ENCODE measurements at places on chromosomes 7 and 10. TPM values are rescaled to one million over a fixed set of nuclear protein-coding genes. Genes with fewer than 3 reads are reported as not detected.

Gene MMP21
- polyA plus RNA-seq = 0.20 TPM

Gene CTAGE6
- polyA plus RNA-seq = not detected

Gene SPDYE11
- polyA plus RNA-seq = not detected

Gene STAG3
- polyA plus RNA-seq = 0.41 TPM

Gene PDGFA
- polyA plus RNA-seq = 18.3 TPM

Gene ZNF511
- 60.8 TPM for polyA plus RNA-seq

Gene FOXI2
- polyA plus RNA-seq = not detected

Gene NRAP
- polyA plus RNA-seq = 117 TPM

Gene PPP1R17
- polyA plus RNA-seq = not detected

Gene CEP41
- 3.0 TPM for polyA plus RNA-seq

Gene CLCN1
- polyA plus RNA-seq = not detected

Gene GRK5
- polyA plus RNA-seq = 31.3 TPM

Gene AKR1C3
- 40.3 TPM for polyA plus RNA-seq

Gene PLAC9
- polyA plus RNA-seq = 78.6 TPM

Gene NEBL
- polyA plus RNA-seq = 257 TPM

Gene NUTM2B
- polyA plus RNA-seq = 2.0 TPM

Gene GNA12
- polyA plus RNA-seq = 32.8 TPM

Gene PLEKHS1
- not detected for polyA plus RNA-seq

Gene CALML3
- polyA plus RNA-seq = not detected

Gene LRRTM3
- 0.02 TPM for polyA plus RNA-seq

Gene PODXL
- polyA plus RNA-seq = 29.1 TPM

Gene PDK4
- 133 TPM for polyA plus RNA-seq

Gene KNDC1
- polyA plus RNA-seq = 0.23 TPM

Gene HABP2
- 0.07 TPM for polyA plus RNA-seq

Gene PTCD1
- 3.0 TPM for polyA plus RNA-seq

Gene ITIH5
- polyA plus RNA-seq = 2.5 TPM

Gene ADAM8
- polyA plus RNA-seq = 0.50 TPM
